ENCODE measurements at places on chromosomes 2 and 18. TPM values are rescaled to one million over a fixed set of nuclear protein-coding genes. Genes with fewer than 3 reads are reported as not detected.

The DLX2 gene
- total RNA-seq = 0.04 TPM

- DNase-seq = no peak
Observed at GRCh38 chr2:149421791-149422190, 91.4 kb downstream of the LYPD6 start.

The IL1B gene
- 0.18 TPM for total RNA-seq

The HOXD13 gene
- total RNA-seq = 0.31 TPM

DNA sequence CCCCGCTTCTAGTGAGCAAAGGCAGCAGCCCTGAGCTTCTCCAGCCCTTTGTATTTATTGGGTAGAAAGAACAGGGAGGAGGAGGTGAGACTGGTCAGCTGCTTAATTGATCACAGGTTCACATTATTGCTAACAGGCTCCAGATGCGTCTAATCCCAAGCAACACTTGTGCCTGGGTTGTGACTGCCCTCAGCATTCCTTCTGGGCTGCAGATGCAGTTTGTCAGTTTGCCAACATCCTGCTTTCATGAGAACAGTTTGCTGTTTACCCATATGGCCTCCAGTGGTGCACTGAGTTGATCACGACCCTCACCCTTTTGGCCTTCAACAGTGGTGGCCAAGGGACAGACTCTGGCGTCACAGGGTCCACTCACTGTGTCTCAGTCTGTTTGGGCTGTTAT is 159.5 kb upstream of the ZNF516 start:
- DNase-seq = no peak

DNA sequence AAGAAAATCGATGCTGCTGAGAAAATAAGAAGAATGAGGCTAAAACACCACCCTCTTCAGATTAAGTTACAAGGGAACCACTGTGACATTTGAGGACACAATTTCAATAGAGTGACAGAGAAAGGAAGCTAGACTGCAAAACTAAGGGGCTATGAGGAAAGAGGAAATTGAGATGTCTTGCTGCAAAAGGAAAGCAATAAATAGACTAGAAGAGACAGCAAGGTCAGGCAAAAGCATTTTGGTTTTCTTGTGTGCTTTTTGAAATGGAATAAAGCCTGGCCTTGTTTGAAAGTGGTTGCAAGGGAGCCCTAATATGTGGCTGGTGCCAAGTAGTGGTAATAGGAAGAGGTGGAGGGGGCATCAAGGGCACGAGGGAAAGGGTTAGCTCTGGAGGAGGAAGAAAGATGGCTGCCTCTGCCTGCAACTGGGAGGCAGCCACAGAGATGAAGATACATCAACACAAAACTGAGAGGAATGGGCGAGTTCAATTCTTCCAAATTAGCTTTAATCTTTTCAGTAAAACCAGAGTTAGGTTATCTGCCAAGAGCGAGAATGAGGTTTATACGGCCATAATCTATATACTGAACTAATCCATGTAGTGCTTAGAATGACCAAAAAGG is 1.2 kb upstream of the MRO start:
- peak; percentile 25 for DNase-seq

The APCDD1 gene
- 6.3 TPM for total RNA-seq

The EFR3B gene
- total RNA-seq = 3.2 TPM

GRCh38 chr2:199911877-199912161 is 726 bp downstream of the C2orf69 start:
- DNase-seq = peak; percentile 67

DNA sequence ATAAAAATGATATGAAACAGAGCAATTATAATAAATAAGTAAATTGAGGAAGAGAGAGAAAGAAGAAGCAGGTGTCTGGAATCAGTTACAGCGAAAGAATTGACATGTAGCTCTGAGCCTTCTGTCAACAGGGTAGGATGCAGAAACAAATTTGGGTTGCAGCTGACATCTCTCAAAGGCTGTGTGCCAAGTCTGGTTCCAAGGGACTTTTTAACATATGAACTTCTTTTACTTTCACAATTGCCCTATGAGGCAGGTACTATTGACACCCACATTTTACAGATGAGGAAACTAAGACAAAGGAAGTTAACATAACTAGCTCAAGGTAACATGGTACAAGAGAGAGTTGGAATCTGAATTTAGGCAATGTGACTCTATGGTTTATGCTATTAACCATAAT is 260.0 kb downstream of the ASXL3 start:
- DNase-seq = peak; percentile 25

GRCh38 chr2:141554810-141555209 is 576.0 kb downstream of the LRP1B start:
- DNase-seq = peak; percentile 31

The CDH20 gene
- 0.80 TPM for total RNA-seq

DNA sequence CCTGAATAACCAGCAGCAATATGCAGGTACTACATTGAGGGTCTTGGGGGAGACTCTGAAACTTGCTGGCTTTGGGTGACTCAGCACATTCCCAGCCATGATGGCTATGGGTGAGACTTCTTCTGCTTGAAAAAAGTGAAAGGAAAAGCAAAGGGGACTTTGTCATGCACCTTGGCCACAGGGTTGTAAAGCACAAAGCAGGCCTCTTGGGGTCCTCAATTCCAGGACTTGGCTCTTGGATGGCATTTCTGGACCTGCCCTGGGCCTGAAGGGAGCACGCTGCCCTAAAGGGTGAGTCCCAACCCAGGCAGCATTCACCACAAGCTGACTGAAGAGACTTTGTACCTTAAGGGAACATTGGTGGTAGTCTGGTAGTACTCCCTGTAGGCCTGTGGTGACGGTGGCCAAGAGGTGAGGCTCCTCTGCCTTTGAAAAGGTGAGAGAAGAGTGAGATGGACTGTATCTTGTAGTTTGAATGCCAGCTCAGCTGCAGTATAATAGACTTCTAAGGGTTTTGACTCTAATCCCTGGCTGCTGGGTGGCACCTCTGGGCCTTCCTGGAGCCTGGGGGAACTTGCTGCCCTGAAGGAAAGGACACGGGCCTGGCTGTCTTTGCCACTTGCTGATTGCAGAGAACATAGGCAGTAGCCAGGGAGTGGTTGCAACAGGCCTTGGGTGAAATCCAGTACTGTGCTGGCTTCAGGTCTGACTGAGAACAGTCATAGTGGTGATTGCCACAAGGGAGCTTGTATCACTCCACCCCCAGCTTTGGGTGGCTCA is 36.5 kb upstream of the CYTIP start:
- no peak for DNase-seq

DNA sequence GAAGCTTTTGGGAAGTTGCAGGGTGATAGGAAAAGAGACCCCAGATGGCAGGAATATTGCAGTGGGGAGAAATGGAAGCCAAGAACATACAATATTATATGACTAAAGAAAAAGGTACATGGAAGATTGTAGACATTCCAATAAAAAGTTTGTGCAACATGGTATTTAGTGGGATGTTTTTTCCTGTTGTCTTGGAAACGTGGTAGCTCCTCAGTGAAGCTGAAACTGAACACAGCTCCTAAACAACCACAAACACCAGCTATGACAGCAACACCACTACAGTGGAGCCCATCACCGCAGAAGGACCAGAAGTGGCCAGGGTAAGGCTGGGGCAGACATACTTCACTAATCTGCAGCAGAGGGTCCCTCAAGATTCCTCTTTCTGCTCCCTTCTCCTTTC is 246.8 kb downstream of the CDH20 start:
- no peak for DNase-seq

The BOLL gene
- total RNA-seq = 0.62 TPM

The MYO5B gene
- 0.98 TPM for total RNA-seq

DNA sequence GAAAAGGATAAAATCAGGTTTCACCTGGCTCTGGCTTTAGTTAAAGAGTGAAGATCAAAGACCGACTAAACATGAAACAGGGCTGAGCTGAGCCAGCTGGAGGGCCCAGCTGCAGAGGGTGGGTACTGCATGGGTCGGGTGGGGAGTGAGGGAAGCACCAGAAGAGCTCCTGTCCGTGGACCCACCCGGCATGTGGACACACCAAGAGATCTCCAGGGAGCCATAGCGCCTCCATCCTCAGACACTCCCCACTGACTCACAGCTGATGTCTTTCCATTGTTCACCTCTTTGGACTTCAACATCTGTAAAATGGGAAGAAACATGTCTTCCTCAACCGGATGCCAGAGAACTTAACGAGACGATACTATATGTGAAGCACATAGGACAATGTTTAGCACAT is 178.3 kb upstream of the KLHL29 start:
- no peak for DNase-seq

DNA sequence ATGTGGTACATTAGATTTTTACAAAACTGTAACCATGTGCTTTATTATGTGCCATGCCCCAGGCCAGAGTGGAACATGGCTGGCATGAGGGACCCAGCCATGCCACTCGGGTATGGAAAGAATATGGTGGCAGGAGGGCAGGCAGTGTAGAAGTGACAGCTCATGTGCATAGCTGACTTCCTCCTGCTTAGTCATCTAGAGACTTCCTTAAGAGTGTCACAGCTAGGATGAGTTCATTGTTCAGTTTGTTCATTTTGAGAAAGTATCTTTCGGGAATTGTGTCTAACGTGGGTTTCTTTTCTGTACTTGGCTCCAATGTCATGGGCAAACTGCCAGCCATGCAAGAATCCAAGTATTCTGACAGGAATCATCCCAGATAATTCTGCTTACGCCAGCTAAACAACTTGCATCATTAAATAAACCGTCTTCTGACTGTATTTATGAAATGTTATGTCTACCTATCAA is 94.3 kb upstream of the ITGB6 start:
- peak; percentile 88 for DNase-seq

GRCh38 chr18:3179430-3180089 is 40.2 kb downstream of the MYOM1 start:
- DNase-seq = peak; percentile 86

DNA sequence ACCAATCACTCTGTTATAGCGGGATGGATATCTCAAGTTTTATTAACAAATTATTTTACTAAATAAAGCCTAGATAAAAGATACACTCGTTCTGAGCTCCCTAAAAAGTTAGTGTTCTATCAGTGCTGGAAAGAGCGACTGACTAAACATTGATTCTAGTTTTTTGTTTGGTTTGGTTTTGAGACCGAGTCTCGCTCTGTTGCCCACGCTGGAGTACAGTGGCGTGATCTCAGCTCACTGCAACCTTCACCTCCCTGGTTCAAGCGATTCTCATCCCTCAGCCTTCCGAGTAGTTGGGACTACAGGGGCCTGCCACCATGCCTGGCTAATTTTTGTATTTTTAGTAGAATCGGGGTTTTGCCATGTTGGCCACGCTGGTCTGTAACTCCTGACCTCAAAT is 73.8 kb upstream of the CDCA7 start:
- no peak for DNase-seq

The PLCL1 gene
- total RNA-seq = 13.4 TPM

DNA sequence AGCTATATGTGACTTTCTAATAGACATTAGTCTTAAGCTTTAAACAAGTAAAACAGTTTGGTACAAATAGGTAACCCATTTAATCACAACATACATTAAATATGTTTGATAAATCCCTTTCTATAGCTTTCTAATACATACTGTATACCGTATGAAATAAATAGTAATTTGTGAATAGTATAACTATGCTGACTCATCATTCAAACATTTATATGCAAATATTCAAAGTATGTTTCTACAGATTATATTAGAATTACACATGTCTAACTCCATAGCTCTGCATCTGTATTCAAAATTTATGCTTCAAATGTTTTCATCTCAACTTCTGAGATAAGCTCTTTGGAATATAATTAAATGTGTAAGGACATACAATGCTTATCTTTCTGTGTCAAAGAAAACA is 142.7 kb upstream of the ZNF804A start:
- no peak for DNase-seq

DNA sequence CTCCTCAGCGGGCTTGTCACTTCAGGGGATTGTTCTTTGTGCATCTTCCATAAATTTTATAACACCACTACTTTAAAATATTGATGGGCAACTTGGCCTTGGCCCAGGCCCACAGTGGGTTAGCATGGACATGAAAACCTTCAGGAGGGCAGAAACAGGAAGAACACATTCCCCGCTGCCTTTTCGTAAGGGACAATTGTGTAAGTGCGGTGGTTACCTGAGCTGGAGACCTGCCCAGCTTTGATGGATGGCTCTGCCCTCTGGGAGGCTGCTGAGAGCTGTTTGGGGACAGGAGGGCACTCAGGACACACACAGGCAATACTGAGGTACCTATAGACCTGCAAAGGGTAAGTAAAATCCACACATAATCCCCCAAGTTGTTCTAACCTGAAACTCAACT is 46.8 kb downstream of the FECH start:
- DNase-seq = no peak

DNA sequence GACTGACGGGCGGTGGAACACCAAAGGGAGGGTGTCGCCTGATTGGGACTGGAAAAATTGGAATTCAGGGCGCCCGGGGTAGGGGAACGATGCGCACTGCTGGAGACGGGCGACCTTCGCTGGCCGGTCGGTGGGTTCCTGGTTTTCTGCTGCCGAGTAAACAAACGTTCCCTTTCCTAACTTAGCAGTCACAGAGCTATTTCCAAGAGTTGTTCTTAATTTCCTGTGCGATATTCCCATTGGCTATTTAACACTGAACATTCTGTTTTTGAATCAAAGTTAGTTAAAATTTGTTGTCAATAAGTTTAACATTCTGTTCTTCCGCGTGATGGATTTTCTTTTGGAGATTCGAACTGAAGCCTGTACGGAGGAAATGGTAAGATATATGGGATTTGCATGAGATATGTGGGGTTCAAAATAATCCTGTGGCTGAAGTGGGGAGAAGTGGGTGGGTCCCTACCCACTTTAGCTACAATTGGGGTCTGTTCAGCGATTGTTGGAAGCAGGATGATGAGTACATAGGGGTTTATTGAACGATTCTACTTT is 862 bp downstream of the C18orf54 start:
- no peak for DNase-seq

The TTC39C gene
- total RNA-seq = 4.8 TPM

GRCh38 chr2:96409820-96410164 is 74.2 kb downstream of the NCAPH start:
- peak; percentile 66 for DNase-seq

The RTP5 gene
- not detected for total RNA-seq

The MSH2 gene
- 28.9 TPM for total RNA-seq

GRCh38 chr18:55479656-55480420 is 108.2 kb downstream of the TCF4 start:
- DNase-seq = no peak

DNA sequence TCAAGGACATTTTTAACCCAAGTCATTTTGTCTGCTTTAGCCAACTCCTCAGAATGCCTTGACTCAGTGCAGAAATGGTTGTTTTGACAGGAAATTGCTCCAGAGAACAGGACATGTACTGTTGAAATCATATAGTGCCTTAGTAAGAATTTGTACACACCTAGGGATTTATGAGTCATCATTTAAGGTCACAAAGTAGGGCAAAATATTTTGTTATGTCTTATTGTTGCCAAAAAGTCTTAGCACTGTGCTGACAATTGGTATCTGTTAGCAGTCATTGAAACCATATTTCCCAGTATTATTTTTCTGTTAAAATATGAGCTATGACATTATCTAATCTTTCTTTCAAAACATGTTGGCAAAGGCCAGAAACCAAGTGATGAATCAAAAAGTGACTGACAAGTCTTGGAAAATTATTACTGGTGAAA is 104.5 kb downstream of the OSBPL6 start:
- no peak for DNase-seq

All from muscle of leg (tissue), 16 donors.